MM.1S (cell line): ENCODE measurements at places on chromosomes 4 and X.

DNA sequence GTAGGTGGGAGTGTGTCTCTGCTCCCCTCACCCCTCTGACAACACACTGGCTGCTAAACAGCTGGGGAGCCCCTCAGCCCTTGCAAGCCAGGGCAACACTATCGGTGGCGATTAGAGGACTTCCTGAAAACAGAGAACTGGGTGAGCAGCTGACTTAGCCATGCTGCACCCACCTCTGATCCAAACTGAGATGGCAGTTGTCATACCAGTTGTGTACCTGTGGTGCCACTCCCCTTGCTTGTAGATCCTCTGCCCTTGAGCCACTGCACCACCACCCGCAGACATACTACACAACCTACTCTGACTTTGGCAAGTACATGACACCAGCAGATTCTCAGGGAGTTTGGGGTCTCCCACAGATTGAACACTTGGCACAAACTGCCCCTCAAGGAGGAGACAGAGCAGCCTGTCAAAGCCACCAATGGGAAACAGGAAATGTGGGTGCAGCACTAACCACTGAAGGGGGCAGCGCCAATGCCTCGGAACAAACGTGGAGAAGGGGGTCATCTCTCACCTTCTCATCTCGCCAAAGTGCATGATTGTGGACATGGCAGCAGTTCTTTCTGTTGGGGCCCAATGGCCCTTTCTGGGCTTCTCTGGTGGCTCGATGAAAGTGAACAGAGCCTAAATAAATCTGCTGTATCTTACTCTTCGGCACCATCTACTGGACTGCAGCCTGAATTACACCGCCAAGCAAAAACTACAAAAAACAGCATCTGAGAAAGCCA is 119.8 kb downstream of the NEK1 start:
- peak; percentile 43 for DNase-seq

GRCh38 chrX:32599156-32599555 is 612.2 kb downstream of the DMD start:
- DNase-seq: no peak

DNA sequence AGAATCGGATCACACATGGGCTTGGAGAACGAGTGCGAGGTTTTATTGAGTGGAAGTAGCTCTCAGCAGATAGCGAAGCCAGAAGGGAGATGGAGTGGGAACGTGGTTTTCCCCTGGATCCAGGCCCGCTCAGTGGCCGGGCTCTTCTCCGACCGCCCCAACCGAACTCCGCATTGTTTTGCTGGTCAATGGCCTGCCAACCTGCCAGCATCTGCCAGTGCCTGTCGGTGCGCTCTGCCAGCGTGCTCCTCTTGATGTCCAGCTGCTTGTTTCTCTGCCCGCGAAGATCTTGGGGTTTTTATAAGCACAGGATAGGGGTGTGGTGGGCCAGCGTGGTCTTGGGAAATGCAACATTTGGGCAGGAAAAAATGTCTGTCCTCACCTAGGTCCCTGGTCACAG is 5.6 kb upstream of the SYTL5 start:
- DNase-seq: no peak

GRCh38 chr4:142777045-142777743 is 68.9 kb downstream of the INPP4B start:
- no peak for DNase-seq

GRCh38 chrX:49184294-49185281 is 1.6 kb downstream of the PRICKLE3 start:
- DNase-seq: no peak

DNA sequence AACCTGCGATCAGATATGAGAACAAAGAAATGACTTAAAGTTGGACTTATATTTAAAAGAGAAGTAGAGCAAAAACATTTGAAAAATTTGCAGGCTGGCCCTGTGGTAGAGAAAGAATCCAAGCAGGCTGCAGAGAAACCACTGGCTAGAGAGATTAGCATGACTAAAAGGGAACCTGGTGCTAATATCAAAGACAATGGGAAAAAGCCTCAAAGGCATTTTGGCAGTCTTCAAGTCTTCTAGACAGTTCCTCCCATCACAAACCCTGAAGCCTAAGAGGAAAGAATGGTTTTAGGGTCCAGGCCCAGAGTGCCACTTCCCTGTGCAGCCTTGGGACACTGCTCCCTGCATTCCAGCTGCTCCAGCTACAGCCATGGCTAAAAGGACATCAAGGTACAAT is 33.4 kb downstream of the KCTD8 start:
- no peak for DNase-seq

DNA sequence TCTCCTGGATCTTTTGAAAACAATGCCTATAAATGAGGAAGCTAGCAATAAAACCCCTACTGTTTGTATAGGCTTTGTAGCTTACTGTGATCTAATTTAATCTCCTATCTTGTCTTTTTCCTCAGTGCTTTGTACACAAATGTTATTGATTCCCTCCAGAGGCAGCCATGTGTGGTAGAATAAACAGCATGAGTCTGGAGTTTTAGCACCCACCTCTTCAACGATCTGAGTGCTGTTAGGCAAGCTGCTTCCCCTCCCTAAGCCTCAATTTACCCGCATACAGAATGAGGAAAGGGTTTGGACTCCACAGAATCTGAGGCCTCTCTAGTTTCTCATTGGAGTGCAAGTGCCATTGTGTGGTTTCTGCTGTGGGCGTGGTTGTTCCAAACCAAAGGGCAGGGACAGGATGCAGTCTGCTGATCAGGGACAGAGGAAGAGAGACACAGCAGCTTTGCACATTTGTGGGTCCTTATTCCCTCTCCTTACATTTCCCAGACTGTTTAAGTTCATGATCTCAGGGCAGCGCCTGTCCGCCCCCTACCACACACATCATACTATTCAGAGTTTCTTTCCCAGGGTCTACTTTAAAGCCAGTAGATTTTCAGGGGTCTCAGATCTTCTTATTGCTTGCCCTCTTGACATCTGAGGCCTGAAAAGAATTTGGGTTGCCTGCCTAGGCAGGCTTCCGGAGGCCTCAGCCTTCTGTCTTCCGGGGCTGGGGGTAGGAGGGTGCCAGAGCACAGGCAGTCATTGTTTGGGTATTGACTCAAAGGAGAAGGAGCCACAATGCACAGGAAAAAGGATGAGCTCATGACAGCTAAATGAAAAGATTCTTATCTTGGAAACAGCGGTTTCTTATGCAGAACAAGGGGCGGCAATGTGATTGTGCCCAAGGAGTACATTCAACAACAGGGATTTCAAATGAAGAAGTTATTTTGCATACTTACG is 114.9 kb upstream of the TEX13D start:
- DNase-seq: peak; percentile 55

- no peak for DNase-seq
These were observed 239.0 kb upstream of the MAB21L2 start for GRCh38 chr4:150342945-150343344.

- peak; percentile 12 for DNase-seq
These were observed 248.6 kb downstream of the PCDH18 start for GRCh38 chr4:137283737-137284136.

- no peak for DNase-seq
These were observed 396.4 kb upstream of the BOD1L1 start for GRCh38 chr4:14023896-14024295.

DNA sequence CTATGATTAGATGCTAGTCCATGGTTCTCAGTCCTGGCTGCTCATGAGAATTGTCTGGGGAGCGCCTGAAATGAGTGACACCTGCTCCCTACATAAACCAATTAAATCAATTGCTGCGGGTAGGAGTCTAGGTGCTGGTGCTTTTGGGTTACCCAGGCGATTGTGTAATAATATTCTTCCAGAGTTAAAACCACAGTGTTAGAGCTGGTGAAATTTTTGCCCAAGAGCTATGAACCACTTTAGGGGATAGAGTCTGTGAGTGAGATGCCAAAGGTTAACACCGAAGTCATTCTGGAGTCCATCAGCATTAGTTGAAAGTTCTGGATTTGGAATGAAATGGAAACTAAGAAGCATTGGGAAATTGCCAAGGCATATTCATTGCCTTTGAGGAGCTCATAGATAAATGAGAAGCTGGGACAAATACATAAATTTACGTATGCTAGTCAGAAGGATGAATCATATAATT is 15.3 kb downstream of the PDK3 start:
- DNase-seq: no peak

DNA sequence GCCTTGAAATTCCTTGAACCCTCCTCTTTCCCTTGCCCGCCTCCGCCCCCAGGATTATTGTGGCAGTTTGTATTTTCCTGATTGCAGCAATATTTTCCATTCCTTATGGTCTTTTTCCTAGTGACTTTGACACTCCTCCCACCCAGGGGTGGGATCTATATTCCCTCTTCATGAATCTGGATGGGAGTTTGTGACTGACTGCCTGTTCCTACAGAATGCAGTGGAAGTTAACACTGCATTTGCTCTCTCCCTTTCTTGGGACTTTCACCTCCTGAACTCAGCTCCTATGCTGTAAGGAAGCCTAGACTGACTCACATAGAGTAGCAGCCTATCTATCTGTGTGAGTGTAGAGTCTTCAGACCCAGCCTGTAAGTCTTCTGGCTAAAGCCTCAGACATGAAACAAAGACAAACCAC is 2.2 kb downstream of the FUNDC2 start:
- DNase-seq: no peak

DNA sequence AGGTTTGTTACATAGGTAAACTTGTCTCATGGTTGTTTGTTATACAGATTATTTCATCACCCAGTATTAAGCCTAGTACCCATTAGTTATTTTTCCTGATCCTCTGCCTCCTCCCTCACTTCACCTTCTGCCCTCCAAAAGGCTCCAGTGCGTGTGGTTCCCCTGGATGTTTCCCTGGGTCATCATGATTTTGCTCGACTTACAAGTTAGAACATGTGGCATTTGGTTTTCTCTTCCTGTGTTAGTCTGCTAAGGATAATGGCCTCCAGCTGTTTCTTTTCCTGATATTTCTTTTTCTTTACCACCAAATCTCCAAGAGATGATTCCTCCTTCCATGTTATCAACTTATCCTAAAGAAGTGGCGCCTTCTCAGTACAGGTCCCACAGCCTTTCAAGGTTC is 543.1 kb upstream of the ADGRL3 start:
- no peak for DNase-seq

DNA sequence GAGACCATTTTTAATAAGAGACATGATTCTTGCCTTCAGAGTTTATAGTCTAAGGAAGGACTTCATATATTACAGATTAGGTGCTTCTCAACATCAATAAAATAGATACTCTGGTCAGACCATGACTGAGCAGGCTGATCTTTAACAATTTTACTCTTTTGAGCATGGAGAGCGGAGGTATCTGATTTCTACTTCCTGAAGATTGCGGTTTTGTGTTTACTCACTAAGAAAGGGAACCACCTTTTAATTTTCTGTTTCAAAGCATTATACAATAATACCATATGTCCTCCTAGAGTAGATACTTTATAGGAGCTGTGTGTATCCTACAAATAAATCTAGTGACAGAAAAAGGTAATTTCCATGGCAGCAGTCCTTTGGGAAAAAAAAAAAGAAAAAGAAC is 12.5 kb downstream of the MORC4 start:
- no peak for DNase-seq

DNA sequence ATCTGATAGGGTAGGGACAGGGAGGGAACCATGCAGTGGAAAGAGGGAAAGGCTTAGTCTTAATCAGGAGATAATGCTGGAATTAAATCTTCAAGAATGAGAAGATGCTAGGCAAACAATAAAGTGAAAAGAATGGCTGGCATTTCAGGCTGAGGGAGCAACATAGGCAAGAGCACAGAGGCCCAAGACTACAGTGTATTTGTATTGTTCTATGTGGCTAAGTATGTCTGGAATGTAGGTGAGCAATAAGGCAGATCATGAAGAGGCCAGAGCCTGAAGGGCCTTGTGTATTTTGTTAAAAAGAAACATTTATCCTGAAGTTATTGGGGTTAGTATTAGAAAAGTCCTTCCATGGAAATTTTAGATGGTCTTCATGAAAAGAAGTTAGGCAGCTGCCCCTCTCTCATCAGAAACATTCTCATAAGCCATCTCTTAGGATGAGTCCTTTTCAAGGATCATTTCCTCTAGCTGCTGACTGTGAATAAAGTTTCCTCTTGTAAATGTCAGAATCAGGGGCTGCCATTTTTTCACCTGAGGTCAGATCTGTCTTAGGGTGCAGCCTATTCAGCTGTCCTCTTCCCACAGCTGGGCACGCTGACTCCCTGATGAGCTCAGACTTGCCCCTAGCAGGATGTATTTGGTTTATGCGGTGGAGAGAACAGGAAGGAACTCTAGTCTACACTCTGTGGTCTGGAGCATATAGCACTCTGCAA is 46.3 kb downstream of the ATP10D start:
- DNase-seq: peak; percentile 93
